ENCODE measurements at places on chromosomes 2 and 18. TPM values are rescaled to one million over a fixed set of nuclear protein-coding genes. Genes with fewer than 3 reads are reported as not detected.

The CNPPD1 gene
- total RNA-seq = 36.8 TPM

The COL3A1 gene
- total RNA-seq = 7,536 TPM

The CUL3 gene
- 58.3 TPM for total RNA-seq

The CNTNAP5 gene
- total RNA-seq = not detected

The CFAP65 gene
- total RNA-seq = not detected

The POTEI gene
- not detected for total RNA-seq

The LIMS3 gene
- total RNA-seq = 3.1 TPM

The COLEC12 gene
- total RNA-seq = 15.0 TPM

The ALPG gene
- total RNA-seq = not detected

The ZNF396 gene
- total RNA-seq = 1.8 TPM

The IL18R1 gene
- total RNA-seq = 0.43 TPM

The PSD4 gene
- 1.1 TPM for total RNA-seq

The OTX1 gene
- not detected for total RNA-seq

The FBXO48 gene
- 0.44 TPM for total RNA-seq

The SLC14A1 gene
- 18.2 TPM for total RNA-seq

The TSPYL6 gene
- total RNA-seq = not detected

The CAMKMT gene
- total RNA-seq = 7.0 TPM

The ATOH8 gene
- total RNA-seq = 10.9 TPM

The CD8A gene
- not detected for total RNA-seq

The SOX11 gene
- under 0.01 TPM for total RNA-seq

The IHH gene
- under 0.01 TPM for total RNA-seq

The FZD7 gene
- total RNA-seq = 31.8 TPM

The TUBA3D gene
- total RNA-seq = not detected

The SKOR2 gene
- total RNA-seq = not detected

The SERPINB4 gene
- 0.14 TPM for total RNA-seq

The C2orf92 gene
- total RNA-seq = 2.4 TPM

The NEU4 gene
- not detected for total RNA-seq

The RIT2 gene
- total RNA-seq = not detected

The NAT8 gene
- total RNA-seq = not detected

The FHOD3 gene
- 16.9 TPM for total RNA-seq

The PROM2 gene
- total RNA-seq = 0.72 TPM

The DNAH7 gene
- 1.1 TPM for total RNA-seq

The DSG4 gene
- not detected for total RNA-seq

The NPHP1 gene
- 3.3 TPM for total RNA-seq

The RPRM gene
- not detected for total RNA-seq

The PLCD4 gene
- 1.4 TPM for total RNA-seq

The GALNT3 gene
- total RNA-seq = 4.6 TPM

The TANC1 gene
- total RNA-seq = 43.3 TPM

The POMC gene
- not detected for total RNA-seq

The LYPD6B gene
- total RNA-seq = 12.5 TPM

The DPP10 gene
- total RNA-seq = not detected

The AQP12B gene
- not detected for total RNA-seq
